Stimulated activated CD4-positive, alpha-beta T cell treated with anti-CD3 and anti-CD28 coated beads, Interleukin-4, amount 100 ng/mL, for 1 hour (primary cell): ENCODE measurements at places on chromosomes 2 and 18.

DNA sequence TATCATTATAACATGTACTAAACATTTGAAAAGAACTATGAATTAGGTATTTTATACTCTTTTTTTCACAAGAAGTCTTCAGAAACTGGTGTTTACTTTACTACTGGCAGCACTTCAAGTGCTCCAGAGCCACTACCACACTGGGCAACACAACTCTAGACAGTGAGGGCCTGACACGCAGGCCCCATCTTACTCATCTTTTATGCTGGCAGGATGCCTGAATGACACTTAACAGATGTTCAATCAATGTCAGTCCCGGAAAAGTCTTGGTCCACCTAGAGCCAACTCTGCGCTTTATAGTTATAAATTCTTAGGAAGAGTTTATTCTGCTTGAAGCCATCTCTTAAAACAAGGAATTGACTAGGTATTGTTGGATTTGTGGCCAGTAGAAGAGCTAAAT is 8.7 kb upstream of the WIPF1 start:
- no peak for DNase-seq

GRCh38 chr18:12377556-12378197 is 650 bp upstream of the AFG3L2 start:
- DNase-seq: no peak

- no peak for DNase-seq
Measured at GRCh38 chr2:141856215-141856919, 274.4 kb downstream of the LRP1B start.

DNA sequence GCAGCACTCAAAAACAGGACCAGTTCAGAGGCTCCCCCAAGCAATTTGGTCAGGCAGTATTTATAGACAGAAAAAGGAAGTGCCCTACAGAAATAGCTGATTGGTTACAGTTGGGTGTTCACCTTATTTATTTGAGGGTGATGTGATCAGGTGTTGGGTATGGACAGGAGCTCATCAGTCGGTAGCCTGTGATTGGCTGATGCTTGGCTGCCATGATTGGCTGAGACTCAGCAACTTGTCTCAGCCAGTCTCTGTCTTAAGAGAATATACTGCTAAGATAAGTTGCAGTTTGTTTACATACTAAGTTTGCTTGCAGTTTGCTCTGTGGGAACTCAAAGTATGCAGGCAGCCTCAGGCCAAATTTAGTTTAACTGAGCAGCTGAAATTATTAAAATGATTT is 9.4 kb downstream of the ABCG8 start:
- no peak for DNase-seq

- DNase-seq: no peak
Measured at GRCh38 chr2:238255151-238255551, 15.3 kb upstream of the HES6 start.

- no peak for DNase-seq
Measured at GRCh38 chr2:234490271-234491091, 6.4 kb downstream of the ARL4C start.

DNA sequence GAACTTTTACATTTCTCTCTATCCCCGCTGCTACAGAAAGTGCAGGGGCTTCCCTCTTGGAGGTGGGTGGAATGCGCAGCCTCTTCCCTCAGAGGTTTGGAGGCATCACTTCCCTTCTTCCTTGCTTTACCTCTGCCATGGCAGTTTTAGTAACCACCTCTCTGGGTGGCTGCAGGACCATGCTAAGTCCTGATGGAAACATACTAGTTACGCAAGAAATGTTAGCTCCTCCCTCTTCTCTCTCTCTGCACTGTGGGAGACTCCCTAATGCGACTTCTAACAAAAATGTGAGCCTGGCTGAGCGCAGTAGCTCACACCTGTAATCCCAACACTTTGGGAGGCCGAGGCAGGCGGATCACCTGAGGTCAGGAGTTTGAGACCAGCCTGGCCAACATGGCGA is 116.8 kb upstream of the RAB6C start:
- DNase-seq: no peak
